ENCODE measurements at places on chromosomes 7 and 10.
A peak's percentile ranks its signal among the peaks of the same experiment; 100 is the strongest.

DNA sequence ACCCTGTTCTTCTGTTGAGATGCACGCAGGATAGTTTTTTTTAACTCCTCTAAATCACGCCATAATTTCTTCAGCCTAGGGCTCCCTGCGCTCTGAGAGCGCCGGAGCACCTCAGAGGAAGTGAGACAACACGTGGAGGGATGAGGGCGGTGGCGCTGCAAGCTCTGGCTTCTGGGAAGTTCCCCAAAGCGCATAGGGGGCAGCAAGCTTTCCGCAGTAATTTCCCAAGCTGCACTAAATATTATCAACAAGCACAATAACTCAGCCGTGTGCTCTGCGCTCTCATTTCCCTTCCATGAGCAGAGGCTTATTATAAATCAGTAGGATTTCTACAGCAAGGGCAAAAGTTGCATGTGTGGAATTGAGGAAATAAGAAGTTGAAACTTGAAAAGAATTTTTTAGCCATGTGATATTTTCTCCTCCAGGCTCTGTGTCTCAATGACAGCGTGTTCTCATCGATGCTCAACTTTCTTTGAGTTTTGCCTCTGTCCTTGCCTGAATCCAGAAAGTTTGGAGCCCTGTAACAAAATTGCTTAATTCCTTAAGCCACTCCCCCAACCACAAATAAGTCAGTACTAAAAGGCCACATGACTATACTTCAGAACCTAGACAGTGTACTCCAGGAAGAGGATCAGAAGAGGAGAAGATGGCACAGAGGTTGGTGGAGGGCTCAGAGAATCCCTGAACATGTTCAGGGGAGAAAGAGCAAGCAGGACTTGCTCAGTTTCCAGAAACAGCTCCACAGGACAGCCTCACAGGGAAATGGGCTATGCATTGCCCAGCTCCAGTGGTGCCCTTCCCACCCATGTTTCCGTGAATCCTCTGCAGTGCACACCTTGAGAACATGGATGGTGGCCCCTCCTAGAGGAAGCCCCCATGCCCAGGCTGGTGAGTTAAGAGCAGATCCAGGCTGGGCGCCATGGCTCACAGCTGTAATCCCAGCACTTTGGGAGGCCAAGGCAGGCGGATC is 221.5 kb upstream of the GHITM start:
- DNase-seq, result no peak

- DNase-seq, result no peak
Measured at GRCh38 chr10:109744020-109744419, 179.3 kb downstream of the XPNPEP1 start.

GRCh38 chr7:51850126-51850525 is 533.5 kb upstream of the COBL start:
- DNase-seq, result no peak

DNA sequence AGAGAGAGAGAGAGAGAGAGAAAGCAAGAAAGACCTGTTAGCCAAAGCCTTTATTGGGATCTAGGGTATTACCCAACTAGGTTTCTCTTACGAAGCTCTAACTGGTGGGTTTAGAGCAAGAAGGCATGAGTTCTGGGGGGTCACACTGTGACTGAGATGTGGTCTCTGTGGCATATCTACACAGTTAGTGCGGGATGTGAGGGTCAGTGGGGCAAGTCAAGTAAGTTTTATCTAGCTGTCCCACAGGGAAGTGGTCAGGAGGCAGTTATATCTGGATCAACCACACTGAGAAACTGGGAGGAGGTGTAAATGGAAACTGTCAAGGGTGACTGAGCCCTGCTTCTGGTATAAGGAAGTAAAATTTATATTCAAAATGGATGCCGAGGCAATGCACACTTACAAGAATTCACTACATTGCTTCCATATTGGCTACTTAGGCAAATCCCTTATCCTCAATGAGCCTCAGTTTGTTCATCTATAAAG is 331.6 kb upstream of the HPS1 start:
- no peak for DNase-seq

DNA sequence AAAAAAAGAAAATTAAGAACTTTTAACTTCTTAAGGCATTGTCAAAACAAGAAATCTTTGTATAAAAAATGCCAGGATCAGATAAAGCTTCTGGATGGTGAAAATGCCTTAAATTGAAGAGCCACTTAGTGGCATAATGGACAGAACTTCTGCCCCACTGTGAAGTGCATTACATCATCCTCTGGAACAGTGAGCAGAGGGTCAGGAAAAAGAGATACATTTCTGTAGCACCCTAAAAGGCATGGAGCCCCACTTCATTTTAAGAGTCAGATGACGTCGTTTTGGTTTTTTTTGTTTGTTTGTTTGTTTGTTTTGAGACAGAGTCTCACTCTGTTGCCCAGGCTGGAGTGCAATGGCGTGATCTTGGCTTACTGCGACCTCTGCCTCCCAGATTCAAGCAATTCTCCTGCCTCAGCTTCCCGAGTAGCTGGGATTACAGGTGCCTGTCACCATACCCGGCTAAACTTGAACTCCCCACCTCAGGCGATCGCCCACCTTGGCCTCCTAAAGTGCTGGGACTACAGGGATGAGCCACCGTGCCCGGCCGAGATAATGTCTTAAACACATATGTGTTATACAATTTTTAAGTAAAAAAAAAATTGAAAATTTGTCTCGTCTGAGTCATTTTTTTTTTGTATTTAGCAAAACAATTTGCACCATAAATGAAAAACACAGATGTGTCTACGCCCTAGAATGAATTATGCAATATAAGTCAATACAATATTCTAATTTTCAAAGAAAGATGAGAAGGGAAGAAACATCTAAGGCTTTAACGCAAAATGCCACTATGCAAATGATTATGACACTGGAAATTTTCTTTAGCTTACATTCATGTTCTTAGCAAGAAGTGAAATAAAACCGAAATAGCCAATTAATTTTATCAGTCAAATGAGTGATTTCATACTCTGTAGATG is 29.2 kb downstream of the SLC13A1 start:
- no peak for DNase-seq

- no peak for DNase-seq
Measured at GRCh38 chr10:74194999-74195398, 44.0 kb downstream of the ADK start.

GRCh38 chr10:100038561-100039071 is 28.9 kb upstream of the DNMBP start:
- DNase-seq, result no peak

GRCh38 chr7:179948-180694 is 12.2 kb upstream of the FAM20C start:
- DNase-seq, result no peak

DNA sequence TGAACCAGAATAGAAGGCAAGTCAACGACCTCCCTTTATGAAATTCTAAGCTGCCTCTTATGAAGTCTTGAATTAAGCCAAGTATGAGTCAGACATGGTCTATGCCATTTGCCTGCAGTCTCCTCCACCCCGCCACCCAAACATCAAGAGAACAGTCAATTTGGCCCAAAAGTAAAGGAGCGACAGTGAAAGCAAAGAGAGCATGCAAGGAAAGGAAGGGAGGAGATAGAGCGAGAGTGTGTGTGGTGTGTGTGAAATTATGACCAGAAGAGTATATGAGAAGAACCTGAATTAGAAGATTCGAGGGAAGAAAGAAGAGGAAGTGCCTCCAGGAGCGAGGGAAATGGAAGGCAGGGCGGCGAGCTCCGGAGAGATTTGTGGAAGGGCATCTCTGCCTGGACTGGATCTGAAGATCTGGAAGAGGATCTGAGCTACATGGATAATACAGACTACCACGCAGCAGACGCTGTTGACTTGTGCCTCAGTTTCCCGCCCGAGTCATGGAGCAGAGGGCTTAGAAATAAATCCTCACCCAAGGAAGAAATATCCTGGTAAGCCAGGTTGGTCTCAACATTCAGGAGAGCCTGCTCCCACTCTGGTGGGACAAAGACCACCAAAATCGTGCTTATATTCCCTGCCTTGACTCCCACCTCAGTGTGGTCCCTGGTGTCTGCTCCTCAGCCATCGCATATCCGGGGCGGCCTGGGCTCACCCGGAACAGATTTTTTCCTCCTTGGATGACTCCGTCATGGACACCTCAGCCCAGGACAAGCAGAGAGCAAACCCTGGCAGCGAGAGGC is 459 bp downstream of the ZDHHC6 start:
- no peak for DNase-seq

GRCh38 chr10:77056650-77057049 is 581.0 kb downstream of the KCNMA1 start:
- DNase-seq, result no peak

GRCh38 chr10:95346715-95347401 is 56.1 kb upstream of the PDLIM1 start:
- DNase-seq, result peak; percentile 34

DNA sequence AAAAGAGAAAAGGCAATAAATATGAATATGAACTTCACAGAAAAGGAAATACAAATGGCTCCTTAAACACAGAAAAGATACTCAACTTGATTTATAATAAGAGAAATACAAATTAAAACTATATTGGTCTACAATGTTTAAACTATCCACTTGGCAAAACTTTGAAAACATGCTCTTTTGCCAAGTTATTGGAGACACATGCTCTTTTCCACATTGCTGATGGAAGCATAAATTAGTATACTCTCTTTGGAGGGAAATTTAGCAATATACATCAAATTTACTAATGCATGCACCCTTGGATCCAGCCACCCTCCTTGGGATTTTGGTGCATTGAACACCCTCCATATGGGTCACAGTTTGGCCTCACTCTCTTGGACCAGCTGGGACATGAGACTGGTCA is 7.9 kb downstream of the TAS2R60 start:
- no peak for DNase-seq

DNA sequence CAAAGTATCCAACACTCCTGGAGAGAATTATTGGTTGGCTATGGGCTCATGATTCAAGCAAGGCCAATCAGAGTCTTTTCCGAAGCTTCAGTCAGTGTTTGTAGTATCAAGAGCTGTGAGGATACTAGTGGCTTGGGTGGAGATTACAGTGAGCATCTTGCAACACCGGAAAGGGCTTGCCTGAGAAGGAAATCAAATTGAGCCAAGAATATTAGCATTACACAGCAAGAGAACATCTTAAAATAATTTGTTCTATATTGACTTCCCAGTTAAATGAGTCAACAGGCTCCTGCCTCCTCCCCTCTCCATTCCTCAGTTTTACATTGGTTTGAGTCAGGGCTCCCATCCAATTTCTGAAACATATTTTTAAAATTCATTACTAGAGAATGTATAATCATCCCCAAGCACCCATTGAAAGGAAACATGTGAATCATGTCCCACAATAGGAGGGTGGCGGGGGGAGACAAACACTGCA is 127.4 kb downstream of the ELAPOR2 start:
- no peak for DNase-seq

DNA sequence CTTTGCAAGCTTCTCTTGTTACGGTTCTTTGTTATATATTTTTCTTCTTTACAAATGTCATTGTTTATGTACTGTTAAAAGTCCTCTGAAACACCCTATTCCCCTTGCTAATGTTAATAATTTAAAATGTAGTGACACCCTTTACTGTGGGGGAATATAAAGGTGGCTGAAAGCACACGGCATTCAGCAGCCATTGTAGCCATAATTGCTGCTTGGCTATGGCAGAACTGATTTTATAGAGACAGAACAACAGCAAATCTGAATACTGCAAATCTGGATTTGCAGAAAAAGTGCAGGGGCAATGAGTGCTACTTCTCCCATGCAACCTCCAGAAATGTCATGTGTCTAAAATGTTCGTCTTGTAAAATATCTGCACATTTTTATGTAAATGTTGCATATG is 3.7 kb upstream of the WASL start:
- DNase-seq, result no peak

GRCh38 chr10:104527013-104527412 is 114.1 kb upstream of the SORCS3 start:
- DNase-seq, result no peak

DNA sequence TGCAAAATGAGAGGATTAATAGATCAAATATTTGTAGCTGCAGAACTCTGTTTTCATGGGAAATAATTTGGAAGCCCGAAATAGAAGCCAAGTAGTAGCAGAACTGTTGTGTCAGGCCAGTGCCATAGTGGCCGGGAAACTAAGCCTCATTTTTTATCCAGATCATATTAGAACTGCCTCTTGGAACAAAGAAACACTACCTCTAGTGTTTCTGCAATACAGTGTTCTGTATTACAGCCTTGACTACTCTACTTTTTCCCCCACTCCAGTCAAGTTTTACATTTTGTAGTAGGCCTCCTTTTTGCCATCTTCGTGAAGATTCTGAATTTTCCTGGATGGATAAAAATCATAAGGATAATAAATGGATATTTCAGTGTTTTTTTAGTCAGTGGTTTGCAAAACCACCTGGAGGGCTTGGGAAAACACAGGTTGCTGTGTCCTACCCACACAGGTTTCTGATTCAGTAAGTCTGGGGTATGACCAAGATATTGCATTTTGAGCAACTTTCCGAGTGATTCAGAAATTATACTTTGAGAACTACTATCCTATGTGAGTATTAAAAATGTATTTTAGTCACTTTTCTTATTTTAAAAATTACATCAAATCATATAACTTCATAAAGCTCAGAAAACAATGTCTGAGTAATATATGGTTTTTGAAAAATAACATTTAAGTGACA is 326.2 kb upstream of the KAT6B start:
- DNase-seq, result no peak

DNA sequence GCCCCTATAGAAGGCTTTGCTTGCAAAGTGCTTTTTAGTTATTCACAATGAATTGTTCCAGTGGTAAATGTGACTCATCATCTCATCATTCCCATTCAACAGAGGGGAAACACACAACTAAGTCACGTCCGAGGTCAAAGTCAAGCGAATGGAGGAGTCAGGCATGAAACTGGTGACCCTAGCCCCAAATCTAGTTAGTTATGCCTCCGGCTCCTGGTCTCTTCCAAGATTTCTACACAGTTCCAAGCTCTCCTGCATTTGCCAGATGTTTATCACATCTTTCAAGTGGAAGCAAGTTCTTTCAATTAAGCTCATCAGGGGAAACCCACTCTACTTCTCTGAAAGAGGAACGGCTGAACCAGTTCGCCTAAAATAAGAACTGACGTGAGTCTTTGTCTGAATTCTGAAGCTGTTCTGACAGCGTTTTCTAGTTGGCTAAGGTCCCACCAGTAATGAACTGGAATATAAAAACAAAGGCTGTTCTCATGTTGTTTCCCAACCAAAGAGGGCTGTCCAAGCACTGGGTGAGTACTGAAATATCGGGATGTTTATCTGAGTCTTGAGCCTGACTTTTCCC is 140.9 kb upstream of the NRBF2 start:
- DNase-seq, result peak; percentile 83

- peak; percentile 96 for DNase-seq
Measured at GRCh38 chr7:68720697-68721096, 877.6 kb upstream of the AUTS2 start.

GRCh38 chr7:2150445-2150815 is 82.3 kb downstream of the MAD1L1 start:
- DNase-seq, result no peak

Measured in RCC 7860 (cell line).